ENCODE measurements at places on chromosomes 2 and 18.

DNA sequence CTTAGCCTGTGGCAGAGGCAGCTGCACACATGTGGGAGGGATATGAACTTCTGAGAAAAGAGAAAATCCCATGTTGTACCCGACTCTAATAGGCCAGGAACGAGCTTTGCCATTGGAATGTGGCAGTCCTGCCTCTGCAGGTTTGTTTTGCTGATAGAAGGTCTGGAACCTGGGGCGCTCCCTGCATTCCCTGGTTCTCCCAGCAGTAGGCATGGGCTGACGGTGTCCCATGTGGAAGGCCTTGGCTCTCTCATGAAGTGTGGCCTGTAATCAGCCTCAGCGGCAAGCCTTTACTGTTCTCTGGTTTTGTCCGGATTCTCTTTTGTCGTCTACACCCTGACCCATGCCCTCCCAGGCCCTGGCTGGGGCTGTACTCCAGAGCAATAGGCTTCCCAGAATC is 72.3 kb downstream of the KIF5C start:
- no peak for DNase-seq

- no peak for DNase-seq
Observed at GRCh38 chr2:8049176-8049575, 632.7 kb upstream of the ID2 start.

GRCh38 chr2:204505488-204505887 is 39.8 kb upstream of the PARD3B start:
- no peak for DNase-seq

GRCh38 chr2:52955079-52955478 is 812.5 kb upstream of the CHAC2 start:
- DNase-seq = no peak

- DNase-seq = no peak
Observed at GRCh38 chr2:130760754-130761751, 5.7 kb downstream of the AMER3 start.

- DNase-seq = no peak
Observed at GRCh38 chr2:154048905-154049304, 177.2 kb downstream of the GALNT13 start.

DNA sequence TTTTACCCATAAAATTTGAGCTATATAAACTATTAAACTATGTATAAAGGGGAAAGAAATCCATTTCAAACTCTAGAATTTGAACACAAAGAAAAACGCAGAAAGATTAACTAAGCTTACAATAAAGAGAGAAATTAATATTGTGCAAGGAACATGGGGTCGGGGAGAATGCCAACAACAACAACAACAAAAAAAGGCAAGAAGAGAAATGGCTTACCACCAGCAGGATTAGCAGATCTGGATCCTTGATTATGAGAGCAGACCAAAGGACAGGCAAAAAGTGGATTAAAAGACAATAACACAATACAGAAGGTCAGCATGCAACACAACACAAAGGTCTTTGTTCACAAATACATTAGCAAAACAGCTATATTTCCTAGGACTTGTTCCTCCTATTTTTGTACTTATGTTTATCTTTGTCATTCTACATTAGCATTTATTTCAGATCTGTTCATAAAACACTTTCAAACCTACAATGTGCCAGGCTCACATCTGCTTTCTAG is 103.4 kb upstream of the RNU4ATAC start:
- no peak for DNase-seq

GRCh38 chr2:182435754-182436153 is 8.9 kb upstream of the PDE1A start:
- no peak for DNase-seq

DNA sequence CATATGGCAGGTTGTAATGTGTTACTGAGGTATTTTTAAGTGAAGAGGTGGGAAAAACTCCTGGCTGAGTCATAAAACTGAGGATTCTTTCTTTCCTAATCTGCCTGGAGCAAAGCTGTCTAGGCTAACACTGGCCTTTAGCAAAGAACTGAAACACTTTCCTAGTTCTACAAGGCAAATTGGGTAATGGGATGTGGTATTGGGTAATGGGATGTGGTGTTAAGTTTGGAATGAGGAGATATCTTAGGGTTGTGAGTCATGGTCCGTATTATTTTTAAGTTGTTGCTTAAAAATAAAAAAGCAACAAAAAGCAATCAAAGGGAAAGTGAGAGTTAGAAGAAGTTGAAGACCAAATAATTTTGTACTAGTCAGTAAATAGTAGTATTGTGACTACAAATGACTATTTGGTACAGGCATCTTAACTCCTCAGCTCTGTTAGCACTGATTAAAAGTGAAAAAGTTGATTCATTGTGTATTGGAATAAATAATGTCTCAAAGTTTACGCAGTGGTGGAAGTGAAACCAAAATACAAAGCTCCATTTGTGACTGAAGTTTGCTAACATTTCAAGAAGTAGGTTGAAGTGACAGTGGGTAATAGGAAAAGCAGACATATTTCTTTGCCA is 216.8 kb downstream of the CAMKMT start:
- DNase-seq = no peak

GRCh38 chr2:1132328-1132969 is 181.8 kb downstream of the SNTG2 start:
- peak; percentile 94 for DNase-seq
